Stimulated activated CD8-positive, alpha-beta memory T cell treated with anti-CD3 and anti-CD28 coated beads, Interleukin-7, amount 100 ng/mL, for 24 hours (primary cell): ENCODE measurements at places on chromosomes 5 and 9.

DNA sequence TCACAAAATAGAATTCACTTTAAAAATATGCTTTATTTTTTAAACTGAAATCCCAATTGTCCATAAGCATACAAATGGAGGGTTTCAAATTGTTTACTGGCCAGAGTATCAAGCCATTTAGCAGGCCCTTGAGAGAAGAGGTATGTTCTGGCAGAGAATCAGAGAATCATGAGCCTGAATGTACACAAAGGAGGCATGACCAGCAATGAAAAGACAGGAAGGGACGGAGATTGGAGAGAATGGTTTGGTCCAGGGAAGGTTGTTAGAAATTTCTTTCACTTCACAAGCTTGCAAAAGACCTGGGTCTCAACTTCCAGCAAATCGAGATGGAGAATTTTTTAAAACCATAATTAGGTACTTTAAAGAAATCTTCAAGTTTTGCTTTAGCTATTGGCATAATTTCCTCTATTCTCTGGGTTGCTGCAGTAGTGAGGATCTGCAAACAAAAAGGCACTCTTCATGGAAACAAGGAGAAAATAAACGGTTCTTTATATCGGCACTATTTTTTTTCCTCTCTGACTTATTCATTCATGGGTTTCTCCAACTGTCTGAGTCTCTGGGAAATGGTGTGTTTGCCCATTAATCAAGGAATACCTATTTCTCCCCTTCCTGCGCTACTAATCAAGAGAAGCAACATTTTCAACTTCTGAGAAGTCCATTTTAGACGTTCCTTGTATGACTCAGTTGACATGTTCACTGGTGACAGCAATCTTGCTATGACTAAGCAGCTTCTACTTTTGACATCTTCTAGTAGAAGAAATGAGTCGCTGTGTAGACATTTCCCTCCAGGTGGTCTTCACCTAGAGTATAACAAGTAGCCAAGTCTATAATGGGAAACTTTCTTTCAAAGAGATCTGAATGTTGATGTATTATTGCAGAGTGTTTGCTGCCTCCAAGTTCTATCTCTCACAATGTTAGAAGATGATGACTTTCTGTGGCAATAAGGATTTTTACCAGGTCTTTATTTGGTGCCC, 23.1 kb upstream of the ERCC6L2 start:
- DNase-seq = no peak

GRCh38 chr9:90870621-90871326, 69.2 kb downstream of the SYK start:
- no peak for DNase-seq

DNA sequence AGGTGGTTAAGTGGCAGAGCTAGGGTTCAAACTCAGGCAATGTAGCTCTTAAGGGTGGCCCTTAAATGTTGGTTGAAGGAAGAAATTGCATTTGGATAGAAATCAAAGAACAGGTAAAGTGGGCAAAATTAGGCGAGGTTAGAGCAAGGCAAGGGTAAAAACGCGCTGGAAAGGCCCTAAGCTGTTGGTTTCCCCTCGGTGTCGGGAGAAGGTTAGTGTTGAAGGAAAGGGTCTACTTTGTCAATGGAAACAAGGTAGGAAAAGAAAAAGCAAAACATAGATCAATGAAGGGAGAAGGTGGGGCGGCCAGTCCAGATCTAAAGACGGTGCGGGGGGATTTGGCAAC, 431 bp downstream of the FASTKD3 start:
- DNase-seq = no peak

DNA sequence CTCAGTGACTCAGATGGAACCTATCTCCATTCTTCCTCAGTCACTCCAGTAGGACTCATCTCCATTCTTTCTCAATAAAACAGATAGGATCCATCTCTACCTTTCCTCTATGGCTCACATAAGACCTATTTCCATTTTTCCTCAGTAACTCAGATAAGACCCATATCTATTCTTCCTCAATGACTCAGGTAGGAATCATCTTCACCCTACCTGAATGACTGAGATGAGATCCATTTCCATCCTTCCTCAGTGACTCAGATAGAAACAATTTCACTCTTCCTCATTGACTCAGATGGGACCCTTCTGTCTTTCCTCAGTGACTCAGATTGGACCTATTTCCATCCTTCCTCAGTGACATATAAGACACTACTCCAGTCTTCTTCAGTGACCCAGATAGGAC, 165.1 kb downstream of the FBXO4 start:
- DNase-seq = no peak

GRCh38 chr9:37732952-37733351, 20.7 kb upstream of the TRMT10B start:
- no peak for DNase-seq

DNA sequence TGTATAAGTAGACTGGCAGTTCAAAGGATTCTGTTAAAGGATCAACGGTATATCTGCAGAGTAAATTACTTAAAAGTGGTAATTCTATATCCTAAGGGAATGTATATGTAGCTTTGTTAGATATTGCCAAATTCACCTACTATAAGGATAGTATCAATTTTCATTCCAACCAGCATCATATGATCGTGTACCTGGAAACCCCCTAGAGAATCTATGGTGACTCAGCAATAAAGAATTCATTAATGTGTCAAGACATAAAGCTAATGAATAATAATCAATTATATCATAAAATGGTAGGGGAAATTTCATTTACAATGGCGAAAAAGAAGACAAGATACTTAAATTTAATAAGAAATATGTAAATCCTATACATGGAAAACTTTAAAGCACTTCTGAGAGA, 234.1 kb upstream of the ACTBL2 start:
- no peak for DNase-seq

GRCh38 chr9:127628758-127629467, 16.8 kb downstream of the STXBP1 start:
- no peak for DNase-seq
